ENCODE measurements at places on chromosomes 12 and 14.

DNA sequence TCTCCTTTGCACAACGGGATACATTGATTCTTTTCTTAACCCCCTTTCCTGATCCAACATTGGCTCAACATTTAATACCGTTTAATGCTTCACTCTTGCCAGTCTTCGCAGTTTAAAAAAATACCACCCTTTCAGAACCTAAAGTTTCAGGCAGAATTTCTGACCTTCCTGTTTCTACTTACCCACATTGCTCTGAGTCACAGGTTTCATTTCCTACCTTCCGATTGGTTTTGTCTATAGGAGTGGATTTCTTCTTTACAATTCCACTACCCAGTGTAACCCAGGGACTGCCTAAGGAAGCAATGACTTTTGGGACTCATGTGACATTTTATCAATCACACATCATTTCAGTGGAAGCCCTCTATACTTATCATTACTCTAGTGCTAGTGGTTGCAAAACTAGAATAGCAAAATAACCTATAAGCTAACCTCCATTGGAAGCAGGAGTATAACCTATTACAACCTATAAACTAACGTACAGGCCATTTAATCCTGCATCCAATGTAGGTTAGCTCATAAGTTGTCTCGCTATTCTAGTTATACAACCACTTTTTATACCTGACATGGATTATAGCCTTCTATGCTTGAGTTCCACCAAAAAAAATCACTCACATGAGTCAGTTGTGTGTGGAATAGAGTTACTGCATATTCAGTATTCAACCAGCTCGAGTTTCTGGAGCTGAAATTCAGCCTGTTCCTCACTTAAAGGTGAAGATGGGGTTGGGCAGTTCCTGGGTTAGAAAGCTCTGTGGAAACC is 64.9 kb upstream of the KITLG start:
- DNase-seq: no peak

DNA sequence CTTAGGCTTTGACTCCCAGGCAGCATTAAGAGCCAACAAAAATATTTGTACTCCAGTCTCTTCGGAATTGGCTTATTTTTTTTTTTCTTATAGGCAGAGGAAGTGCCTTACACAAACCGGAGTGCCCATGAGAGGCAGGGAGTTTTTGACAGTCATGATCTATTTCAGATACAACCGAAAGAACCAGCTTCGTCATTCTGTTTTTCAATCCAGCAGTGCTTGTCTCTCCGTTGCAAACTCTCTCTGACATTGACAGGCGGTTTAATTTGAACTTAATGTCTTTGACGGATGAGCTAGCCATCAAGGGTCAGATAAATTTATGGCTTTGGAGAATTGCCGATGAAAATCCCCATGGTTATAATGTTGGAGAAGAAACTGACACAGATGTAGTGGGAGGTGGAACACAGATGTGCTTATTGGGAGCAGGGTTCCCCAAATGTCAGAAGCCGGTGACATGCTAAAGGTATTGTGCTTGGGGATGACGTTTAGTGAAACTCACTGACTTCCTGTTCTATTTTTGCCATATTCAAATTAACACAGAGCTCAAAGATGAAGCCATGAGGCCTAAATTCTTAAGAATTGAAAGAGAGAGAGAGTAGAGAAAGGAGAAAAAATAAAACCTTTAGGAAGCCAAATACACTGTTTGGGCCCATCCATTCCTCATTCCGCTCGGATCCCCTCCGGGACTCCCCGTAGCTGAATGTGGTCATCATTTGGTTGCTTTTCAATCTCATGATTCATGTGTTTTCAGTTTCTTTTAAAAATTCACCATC is 59.7 kb downstream of the PLXNC1 start:
- DNase-seq: no peak

GRCh38 chr12:66716522-66716921 is 37.6 kb upstream of the GRIP1 start:
- no peak for DNase-seq

GRCh38 chr12:126908765-126909142 is 1358.2 kb upstream of the TMEM132C start:
- DNase-seq: no peak

GRCh38 chr12:117042171-117042842 is 56.9 kb downstream of the TESC start:
- DNase-seq: no peak

DNA sequence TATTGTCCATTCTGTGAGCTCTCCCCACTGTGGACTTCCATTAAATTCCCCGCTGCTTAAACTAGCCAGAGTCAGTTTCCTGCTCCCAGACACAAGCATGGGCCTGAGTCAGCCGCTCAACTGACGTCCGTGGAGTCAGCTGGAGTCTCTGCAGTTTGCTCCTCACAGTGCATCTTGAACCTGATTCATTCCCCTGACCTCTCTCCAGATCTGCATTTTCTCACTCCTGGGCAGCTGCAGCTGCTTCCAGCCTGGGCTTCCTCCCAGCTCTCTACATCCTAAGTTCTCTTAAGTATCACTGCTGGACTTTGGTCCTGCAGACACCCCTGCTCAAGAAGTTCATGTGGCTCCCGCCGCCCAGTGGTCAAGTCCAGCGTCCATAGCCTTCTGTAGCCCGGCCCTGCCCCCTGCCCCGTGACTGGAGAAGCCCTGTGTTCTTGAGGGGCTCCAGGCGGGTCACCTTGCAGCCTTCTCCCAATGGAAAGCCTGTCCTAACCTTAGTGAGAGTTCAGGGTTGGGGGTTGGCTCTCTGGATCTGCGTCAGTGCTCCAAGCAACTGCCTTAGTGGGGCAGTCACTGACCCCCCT is 20.0 kb downstream of the NFKBIA start:
- DNase-seq: peak; percentile 44

DNA sequence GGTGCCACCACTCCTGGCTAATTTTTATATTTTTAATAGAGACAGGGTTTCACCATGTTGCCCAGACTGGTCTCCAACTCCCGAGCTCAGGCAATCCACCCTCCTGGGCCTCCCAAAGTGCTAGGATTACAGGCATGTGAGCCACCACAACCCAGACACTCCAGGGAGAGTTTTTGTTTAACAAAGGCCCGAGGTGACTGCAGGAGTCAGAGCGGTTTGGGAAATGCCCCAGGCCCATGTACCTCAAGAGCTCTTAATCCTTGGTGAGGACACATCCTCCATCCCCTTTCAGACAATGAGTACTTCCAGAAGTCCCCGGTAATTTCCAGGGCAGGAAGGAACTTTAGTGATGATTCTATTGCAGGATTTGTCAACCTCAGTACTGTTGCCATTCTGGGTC is 176.0 kb downstream of the ESRRB start:
- DNase-seq: no peak

DNA sequence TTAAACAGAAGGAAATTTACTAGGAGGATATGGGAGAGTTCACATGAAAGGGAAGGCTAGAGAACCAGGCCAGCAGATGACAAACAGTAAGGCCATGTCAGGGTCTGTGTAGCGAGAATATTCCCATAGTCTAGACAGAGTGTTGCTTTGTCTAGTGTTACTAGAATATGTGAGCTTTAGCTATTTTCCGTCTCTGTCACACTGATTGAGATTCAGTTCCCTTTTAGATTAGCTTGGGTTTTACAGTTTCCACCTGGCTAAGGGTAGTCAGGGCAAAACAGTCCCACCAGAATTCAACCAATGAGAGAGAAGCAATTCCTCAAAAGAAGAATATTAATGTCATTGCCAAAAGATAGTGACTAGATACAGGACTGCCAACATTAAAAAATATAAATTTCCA is 82.8 kb upstream of the MDM1 start:
- no peak for DNase-seq

GRCh38 chr12:64526859-64527258 is 74.9 kb downstream of the TBK1 start:
- DNase-seq: no peak

GRCh38 chr14:83611906-83612390 is 1918.0 kb upstream of the FLRT2 start:
- DNase-seq: no peak

DNA sequence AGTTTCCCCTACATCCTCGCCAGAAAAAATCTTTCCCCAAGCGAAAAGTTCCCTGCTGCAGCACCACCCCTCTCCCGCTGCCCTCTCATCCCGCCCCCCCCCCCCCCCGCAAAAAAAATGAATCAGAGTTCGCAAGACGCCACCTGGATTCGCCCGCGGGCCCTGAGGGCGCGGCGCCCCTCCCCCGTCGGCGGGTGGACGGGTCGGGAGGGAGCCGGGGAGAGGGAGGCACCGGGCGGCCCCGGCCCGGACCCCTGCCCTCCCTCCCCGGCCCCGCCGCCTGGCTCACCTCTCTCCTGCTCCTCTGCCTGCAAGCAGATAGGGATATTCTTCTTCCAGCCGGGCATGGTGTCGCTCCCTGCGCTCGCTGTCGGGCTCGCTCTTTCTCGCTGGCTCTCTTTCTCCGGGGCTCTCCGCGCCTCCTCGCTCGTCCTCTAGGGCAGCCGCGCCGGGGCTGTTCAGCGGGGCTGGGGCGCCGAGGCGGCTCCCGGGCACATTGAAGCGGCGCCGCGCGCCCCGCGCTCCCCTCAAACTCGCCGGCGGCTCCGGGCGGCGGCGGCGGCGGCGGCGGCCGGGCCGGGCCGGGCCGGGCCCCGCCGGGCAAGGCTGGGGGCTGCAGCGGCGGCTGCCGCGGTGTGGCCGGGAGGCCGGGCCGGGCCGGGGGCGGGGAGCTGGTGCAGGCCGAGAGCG is 200.3 kb upstream of the CAND1 start:
- no peak for DNase-seq

DNA sequence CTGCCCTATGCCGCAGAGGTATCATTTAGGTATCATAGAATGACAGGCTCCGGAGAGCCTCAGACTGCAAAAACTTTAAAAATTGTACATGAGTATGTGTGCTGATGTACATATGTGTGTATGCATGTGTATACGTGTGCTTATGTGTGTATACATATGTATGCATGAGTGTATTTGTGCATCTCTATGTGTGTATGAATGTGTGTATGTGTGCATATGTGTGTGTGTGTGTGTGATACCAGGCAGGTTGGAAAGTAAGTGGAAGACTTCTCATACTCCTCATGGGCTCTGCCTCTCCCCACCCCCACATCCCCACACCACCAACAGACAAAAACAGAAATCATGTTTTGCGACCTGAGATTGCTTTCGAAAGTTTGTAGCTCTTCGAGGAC is 621 bp upstream of the TMEM117 start:
- no peak for DNase-seq

Measured in SHP77 treated with DMSO at 0.1 percent for 48 hours (cell line).